ENCODE measurements at places on chromosomes 12 and 14.

GRCh38 chr14:70828188-70828587 is 18.9 kb upstream of the MAP3K9 start:
- DNase-seq, result no peak

GRCh38 chr12:15001733-15002382 is 29.0 kb downstream of the PDE6H start:
- DNase-seq, result no peak

DNA sequence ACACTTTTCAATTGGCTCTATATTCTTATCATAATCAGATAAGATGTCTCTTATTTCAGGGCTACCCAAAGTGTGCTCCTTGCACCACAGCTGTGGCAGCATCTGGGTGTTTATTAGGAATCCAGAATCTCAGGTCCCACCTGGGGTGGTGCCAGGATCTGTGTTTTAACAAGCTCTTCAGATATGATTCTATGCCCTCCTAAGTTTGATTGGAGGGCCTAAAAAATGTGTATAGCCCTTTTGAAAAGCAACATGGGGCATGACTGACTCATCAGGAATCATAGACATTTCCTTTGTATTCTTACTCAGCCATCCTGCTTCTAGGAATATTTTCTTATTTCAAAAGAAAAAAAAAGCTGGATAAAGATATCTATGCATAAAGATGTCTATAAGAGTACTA is 103.1 kb downstream of the HELB start:
- DNase-seq, result no peak

GRCh38 chr12:32015036-32015435 is 55.8 kb downstream of the RESF1 start:
- DNase-seq, result no peak

DNA sequence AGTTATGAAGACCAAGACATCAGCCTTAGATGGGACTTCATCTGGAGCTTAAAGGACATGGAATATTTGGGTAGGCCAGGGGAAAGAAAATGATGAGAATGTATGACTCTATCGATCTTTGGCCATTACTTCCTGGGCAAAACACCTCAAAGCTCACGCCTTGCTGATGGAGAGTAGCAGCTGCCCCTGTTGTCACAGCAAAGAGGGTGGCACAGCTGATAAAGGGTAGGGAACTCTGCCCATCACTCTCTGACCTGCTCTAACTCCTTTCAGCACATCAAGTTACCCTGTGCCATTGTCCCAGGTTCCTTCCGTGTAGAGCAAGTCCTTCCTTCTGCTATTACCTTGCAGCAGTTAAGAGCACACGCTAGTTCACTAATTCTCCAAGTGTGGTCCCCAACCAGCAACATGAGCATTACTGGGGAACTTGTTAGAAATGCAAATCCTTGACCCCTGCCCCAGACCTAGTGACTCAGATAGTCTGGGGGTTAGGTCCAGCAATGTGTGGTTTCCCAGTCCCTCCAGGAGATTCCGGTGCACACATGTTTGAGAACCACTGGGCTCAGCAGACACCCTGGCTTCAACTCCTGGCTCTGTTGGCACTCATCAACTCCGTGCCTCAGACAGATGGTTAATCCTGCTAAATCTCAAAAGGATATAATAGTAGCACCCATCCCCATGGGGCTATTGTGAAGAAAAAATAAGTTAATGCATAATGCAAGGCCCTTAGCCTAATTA is 93.7 kb upstream of the EEA1 start:
- no peak for DNase-seq

GRCh38 chr12:23655884-23656283 is 293.6 kb downstream of the SOX5 start:
- no peak for DNase-seq
